WTC11 (cell line): ENCODE measurements at places on chromosomes 7 and 10.

DNA sequence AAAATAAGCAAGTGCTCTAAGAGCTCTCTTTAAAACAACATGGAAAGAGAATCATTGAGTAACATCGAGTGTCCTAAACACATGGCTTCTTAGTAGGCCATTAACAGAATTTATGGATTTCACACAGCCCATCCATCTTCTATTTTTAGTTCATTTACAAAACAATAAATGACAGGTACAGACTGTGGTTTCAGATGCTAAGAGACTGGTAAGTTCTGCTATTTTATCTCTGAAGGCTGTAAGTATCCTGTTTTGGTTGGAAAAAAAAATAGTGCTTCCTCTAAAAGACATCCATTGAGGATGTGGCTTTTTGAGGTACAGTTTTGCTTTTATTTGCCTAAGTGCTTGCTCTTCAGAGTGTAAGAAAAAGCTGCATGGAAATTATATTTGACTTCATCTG lies 27.4 kb upstream of the GNAI1 start:
- no peaks in the 10 kb centered on the region for H3K36me3 ChIP-seq
- DNase-seq, result no peak
- no peak overlapping the region for H3K4me3 ChIP-seq
- H3K27ac ChIP-seq, result no peak overlapping the region
- H3K27me3 ChIP-seq, result no peaks in the 10 kb centered on the region
- peaks cover 22% of the 10 kb centered on the region for H3K4me1 ChIP-seq

DNA sequence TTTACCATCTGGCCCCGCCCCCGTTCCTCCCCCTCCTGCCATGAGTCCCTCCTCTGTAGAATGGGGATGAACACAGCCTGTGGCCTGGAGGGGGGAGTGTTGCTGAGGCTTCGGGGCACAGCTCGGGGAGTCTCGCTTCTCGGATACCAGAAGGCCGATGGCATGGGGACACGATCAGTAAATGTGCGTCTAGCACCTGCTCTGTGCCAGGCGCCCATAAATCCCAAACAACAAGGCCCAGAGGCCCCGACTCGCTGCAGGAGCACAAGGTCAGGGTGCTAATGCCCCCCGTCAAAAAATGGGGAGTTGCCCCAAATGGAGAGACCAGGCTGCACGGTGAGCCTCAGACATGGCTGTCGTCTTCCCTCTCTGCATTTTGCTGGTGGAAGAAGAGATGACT lies 40.7 kb downstream of the JAKMIP3 start:
- no peak for DNase-seq
- no peak overlapping the region for H3K4me3 ChIP-seq
- no peak overlapping the region for H3K27ac ChIP-seq
- no peaks in the 10 kb centered on the region for H3K27me3 ChIP-seq
- H3K4me1 ChIP-seq, result no peaks in the 10 kb centered on the region
- H3K36me3 ChIP-seq, result no peaks in the 10 kb centered on the region

DNA sequence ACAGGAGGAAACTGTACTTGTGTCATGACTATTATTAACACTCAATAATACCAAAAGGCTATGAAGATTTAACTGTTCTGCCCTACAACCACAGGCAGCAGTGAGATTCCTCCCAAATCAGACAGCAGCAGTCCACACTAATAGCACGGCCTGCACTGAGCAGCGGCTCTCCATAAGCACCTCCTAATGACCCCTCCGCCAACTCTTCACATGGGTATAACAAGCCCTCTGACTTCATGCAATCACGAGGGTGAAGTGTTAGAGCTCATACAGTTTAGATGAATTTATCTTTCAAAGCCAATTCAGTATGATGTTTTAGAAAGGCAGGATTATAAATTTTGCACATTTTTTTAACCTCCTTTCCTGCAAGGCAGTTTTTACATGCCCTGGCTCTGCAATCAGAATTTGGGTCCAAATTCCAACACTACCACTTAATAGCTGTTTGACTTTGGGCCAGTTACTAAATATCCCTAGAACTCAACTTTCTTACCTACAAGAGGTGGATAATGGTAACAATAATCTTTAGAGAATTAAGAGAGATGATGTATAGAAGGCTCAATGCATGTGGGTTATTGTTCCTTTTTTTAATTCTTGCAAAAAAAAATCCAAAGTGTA lies 617.1 kb downstream of the KCNMA1 start:
- no peak overlapping the region for H3K4me3 ChIP-seq
- H3K4me1 ChIP-seq, result peaks cover 10% of the 10 kb centered on the region

DNA sequence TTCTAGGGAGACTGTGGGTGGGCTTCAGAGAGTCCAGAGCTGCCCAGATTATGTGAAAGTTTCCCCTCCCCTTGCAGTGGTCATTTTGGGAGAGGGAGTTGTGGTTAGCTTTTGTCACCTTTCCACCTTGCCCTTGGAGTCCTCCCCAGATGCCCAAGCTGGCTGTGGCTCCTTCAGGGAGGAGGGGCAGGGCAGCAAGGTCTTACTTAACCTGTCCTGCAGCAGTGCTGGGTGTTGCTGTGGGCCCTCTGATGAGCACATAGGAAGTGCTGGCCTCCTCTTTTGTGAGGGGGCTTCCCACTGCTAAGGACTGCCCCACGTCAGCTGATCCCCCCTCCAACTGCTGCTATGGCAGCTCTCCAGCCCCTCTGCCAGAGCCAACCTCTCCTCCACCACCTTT lies 17.6 kb upstream of the AQP1 start:
- H3K27me3 ChIP-seq, result no peaks in the 10 kb centered on the region

- H3K27me3 ChIP-seq, result no peaks in the 10 kb centered on the region
- H3K4me1 ChIP-seq, result no peaks in the 10 kb centered on the region
- H3K27ac ChIP-seq, result no peak overlapping the region
- no peak overlapping the region for H3K4me3 ChIP-seq
- no peak for DNase-seq
These were observed 67.1 kb upstream of the AGBL3 start for GRCh38 chr7:134919240-134919641.

- no peaks in the 10 kb centered on the region for H3K36me3 ChIP-seq
- H3K27ac ChIP-seq, result no peak overlapping the region
- no peaks in the 10 kb centered on the region for H3K27me3 ChIP-seq
- no peak overlapping the region for H3K4me3 ChIP-seq
- H3K4me1 ChIP-seq, result no peaks in the 10 kb centered on the region
These were observed 154.8 kb downstream of the GRK5 start for GRCh38 chr10:119362122-119362521.
